ENCODE measurements at places on chromosomes 2 and 18.

- no peak for DNase-seq
Observed at GRCh38 chr2:51213826-51214225, 181.9 kb upstream of the NRXN1 start.

DNA sequence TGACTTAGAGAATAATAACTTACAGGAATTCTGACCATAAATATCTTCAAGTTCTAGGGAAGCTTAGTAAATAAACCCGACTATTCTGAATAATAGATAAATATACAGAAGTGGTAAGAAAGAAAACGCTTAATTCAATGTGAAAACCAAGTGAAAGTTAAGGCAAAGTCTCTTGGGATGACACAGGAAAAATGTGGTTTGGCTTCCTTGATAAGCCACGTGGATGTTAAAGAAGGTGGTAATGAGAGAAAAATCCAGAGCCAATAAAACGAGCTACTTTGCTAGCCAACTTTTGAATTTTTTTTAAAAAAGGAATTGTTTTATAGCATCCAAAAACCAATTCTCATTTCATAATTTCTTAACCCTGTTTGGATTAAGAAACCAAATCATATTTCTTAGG, 166.2 kb upstream of the VRK2 start:
- no peak for DNase-seq

GRCh38 chr2:229297247-229297646, 26.2 kb upstream of the PID1 start:
- no peak for DNase-seq

DNA sequence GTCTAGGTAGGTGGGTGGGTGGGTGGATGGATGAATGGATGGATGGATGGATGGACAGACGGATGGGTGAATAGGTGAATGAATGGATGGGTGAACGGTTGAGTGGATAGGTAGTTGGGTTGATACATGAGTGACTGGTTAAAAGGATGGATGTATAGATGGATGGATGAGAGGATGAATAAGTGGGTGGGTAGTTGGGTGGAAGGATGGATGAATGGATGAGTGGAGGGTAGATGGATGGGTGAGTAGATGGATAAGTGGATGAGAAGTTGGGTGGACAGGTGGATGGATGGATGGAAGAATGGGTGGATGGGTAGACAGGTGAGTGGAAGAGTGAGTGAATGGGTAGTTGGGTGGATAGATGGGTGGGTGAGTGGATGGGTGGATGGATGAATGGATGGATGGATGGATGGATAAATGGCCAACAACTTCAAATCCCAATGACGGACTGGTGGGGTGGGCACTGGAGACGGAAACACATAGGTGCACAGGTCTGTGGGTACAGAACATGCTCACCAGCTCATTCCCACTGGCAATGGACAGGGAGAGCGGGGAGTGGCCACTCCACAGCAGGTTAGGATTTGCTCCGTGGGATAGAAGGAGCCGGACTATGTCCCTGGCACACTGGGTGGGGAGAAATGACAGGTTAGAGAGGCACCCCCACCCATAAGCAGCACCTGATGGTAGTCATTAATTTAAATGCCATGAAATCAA, 48.8 kb downstream of the ANKMY1 start:
- no peak for DNase-seq

GRCh38 chr18:55953326-55953725, 365.3 kb upstream of the TCF4 start:
- no peak for DNase-seq

- no peak for DNase-seq
Observed at GRCh38 chr2:24943427-24944053, 23.5 kb upstream of the ADCY3 start.

GRCh38 chr2:38751596-38752410, 642 bp upstream of the SRSF7 start:
- no peak for DNase-seq

GRCh38 chr2:219679041-219679440, 51.6 kb downstream of the SLC4A3 start:
- no peak for DNase-seq

Data from AG08395 (cell line).